OCI-LY7 (cell line): ENCODE measurements at places on chromosomes 2 and 18.

DNA sequence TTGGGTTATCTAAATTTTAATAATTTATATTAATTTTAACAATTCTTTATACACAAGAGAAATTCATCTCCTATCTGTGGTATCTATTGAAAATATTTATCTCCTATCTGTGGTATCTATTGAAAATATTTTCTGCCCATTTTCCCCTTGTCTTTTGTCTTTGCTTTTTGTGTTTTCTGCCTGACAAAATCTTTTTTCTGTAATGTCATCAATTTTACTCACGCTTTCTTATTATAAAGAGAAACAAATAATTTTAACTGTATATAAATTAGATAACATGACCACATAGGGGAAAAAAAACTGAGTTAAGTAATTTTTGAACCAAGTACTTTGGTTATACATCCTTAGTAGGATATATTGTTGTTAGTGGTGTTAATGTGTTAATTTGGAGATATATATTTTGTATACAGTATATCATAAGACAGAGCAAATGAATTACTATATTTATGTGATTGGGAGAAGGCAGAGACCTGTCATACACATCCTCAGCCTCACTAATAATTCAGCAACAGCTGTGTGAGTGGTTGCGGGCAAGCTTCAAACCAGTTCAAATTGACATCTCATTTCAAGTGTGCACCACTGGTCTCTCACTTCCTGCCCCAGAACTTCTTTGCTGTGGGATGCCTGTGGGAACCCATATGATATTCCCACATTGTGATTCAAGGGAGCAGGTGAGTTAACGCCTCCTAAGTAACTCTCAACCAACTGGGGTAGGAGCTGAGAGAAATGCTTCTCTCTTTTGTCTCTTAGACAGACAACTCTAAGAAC lies 292.4 kb downstream of the SP3 start:
- DNase-seq: no peak

DNA sequence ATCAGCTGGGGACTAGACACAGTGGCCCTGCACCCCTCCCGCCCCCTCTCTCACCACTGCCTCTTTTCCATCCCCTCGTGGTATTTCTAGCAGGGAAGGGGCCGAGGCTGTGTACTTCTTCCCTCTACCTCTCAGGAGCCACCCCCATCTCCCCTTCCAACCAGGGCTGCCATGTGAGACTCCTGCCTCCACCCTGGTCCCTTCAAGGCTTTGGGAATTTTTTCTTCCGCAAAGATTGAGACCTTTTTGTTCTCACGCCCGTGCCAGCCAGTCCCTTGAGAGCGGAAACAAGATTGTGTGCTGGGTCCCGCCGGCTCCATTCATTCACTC lies 39.1 kb downstream of the LPIN1 start:
- DNase-seq: no peak

DNA sequence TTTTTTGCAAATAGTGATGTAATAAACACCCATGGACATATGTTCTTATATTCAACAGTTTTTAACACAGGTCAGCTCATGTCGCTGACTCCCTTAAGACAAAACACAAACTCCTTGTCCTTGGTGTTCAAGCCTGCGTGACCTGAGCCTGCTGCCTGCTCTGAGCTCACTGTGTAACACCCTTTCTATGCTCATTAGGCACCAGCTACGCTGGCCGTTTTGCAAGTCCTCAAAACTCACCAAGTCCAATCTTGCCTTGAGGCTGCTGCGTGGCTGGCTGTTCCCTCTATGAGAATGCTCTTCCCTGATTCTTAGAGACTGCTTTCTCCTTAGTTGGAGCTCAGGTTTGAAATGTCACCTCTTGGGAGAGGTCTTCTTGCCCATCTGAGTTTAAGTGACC lies 100.5 kb upstream of the GLI2 start:
- DNase-seq: no peak

- no peak for DNase-seq
Measured at GRCh38 chr18:48543228-48543627, 4.4 kb downstream of the CTIF start.

DNA sequence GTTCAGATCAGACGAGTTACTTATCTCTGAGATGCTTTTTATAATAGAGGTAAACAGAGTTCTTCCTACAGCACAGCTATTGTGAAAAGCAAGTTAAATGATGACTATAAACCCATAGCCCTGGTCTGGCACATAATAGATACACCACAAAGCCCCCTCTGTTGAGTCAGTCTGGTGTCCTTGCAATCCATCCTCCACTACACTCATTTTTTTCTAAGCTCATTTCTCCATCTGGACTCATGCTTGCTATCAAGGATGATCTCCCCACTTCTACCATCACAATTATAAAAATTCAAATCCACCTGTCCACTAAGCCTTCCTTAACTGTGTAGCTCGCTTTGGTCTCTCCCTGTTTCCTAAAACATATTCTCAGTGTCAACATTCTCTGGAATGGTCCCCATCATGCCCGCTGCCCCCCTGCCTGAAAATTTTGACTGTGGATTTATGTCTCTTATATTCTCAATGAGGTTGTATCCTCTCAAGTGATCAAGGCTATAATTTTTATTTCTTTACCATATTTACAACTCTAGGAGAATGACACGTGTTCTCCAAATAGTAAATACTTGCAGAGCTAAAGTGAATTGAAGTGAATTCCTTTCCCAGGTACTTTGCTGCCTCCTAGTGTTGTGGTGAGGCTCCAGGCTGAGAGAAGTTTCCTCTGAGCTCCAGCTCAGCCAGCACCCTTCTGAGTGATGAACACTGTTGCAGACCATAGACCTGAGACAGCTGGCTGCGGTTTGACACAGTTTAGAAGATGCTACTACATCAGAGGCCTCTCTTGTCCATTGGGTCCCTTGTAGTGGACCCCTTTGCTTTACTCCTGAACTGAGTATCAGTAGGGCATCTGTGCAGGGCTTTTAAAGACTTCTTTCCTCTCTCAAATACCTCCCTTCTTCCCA lies 108.7 kb downstream of the DPP10 start:
- peak; percentile 46 for DNase-seq

- DNase-seq: no peak
Measured at GRCh38 chr2:118145207-118145606, 56.9 kb downstream of the INSIG2 start.

- peak; percentile 60 for DNase-seq
Measured at GRCh38 chr2:196182439-196183171, 11.2 kb upstream of the STK17B start.

DNA sequence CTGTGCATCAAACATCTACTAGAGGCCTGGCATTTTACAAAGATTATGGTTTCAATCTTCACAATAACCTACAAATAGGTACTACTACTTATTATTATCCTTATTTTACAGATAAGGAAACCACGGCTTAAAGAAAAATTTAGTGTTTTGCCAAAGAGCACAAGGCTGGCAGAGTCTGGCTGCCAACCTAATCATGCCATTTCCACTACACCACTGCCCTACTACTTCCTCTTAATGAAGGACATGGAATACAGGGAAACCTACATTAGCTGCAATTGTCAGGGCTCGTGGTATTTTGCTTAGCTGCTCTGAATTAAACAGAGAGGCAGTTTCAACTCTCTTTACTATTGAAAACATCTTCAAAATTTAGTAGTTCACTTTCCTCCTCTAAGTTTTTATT lies 5.9 kb downstream of the MBOAT2 start:
- DNase-seq: no peak

DNA sequence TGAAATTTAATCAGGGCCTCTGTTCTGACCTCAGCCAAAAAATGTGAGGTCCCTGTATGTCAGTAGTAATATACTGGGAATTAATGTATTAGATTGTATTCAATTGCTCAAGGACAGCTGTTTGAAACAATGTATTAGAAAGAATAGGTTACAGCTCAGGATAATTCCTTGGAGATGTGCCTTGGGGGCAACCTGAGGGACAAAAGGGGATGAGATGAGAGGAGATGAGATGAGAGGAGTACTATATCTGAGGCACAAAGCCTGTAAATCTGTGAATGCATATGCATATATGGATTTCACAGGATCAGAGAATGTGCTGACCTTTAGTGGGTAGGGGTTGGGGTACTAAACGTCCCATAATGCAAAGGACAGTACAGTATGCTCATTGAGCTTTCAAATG lies 80.9 kb downstream of the NRXN1 start:
- no peak for DNase-seq

DNA sequence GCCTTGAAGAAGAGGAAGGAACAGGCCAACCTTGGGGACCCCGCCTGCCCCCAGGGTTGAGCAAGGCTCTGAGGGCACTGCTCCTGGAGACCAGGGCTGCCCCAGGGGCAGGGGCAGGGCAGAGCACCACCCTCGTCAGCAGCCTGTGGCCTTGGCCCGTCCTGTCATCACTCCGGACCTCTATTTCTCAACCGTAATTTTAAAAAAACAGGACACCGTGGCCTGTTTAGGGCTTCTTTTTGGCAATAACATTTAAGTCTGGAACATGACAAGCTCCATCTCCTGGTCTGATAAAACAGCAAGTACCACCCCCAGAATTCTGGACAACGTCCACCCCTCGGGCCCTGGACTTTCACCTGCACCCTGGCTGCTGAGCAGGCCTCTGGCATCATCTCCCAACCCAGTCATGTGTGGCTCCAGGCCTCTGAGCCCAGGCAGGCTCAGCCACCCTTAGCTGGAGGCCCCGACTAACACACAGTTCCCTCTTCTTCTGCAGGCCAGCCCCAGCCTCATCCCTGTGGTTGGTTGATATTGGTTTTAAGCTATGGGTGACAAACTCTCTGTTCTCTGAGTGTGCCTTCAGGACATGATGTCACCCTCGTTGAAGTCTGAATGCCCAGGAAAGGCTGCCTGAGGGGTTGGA lies 22.6 kb upstream of the ID2 start:
- DNase-seq: no peak

- DNase-seq: no peak
Measured at GRCh38 chr2:86000938-86001312, 104.8 kb downstream of the POLR1A start.
